ENCODE measurements at places on chromosomes 4 and X.

DNA sequence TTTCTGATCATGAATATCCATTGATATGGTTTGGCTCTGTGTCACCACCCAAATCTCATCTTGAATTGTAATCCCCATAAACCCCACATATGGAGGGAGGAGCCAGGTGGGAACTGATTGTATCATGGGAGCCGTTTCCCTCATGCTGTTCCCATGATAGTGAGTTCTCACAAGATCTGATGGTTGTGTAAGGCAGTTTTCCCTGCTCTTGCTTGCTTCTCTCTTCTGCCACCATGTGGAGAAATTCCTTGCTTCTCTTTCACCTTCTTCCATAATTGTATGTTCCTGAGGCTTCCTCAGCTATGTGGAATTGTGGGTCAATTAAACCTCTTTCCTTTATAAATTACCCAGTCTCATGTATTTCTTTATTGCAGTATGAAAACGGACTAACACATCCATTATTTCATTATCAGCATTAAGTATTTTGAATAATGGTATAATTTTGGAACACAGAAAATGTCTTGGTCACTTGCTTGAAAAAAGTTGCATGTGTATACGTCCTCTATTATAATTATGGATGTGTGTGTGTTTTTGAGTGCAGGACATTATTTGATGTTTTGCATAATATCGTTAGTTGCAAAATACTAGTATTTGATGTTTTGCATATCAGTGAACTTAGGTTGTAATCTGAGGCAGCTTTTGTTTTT, 334.6 kb downstream of the PCDH10 start:
- no peak for DNase-seq

DNA sequence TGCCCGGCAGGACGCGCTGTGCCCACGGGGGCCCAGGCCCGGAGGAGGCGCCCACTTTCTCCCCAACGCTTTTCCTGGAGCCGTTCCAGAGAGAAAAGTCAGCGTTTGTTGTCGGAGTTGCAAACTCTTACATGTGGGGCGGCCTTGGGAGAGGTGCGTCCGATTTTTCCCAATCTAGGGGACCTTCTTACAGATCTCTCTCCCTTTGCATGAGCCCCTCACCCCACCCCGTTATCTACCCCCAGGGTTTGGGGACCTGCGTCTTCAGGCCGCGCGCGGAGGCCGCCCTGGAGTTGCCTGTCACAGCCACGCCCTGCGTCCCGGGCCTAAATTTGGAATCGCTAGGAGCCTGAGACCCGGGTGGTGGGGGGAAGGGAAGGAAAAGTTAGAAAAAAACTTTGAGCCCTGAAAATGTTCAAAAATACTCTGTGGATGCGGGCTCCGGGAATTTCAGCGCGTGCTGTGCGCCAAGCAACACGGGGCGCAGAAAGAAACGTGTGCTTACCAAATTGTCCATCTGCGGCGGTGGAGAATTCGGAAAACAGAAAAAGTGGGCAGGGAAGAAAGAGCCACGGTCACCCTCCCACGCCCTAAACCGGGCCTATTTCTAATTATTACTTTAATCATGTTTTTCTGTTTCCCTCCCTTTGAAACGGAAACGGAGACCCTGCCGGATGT, 587 bp downstream of the CD99 start:
- DNase-seq: no peak

DNA sequence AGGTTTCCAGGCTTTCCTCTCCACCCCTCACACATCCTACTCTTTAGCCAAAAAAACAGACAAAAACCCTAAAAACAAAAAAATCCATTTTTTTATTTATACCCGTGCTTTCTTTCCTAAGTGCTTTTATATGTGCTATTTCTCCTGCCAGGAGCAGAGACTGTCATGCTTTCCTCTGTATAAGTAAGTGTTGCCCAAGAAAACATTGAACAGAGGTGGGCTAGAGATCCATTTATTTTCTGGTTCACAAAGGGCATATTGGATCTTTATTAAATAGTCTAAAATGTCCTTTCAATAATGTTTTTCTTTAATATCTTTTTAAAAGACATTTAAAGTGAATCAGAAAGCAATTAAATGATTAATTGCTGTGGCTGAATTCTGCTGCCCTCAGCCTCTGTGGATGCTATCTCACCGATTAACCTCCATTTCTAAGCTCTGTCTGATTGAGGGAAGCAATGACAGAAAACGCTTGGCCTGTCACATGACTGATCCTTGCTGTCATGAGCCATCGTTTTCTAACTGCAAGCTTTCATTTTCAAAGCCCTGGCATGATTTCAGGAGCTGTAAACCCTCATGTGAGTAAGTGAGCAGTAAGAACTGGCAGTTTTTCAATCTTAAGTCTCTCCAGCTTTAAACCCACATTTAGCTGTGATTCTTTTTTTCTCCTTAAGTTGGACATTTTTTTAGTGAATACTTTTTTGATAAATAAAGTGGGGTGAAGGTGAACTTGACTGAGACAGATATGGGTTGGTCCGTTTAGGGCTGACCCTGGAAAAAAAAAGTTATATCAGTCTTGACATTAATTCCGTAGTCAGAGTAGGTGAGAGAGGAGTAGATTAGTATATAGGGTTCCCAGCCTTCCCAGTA, 180.7 kb upstream of the PGRMC2 start:
- DNase-seq: peak; percentile 52

GRCh38 chr4:54651050-54651449, 6.7 kb upstream of the KIT start:
- no peak for DNase-seq

- no peak for DNase-seq
Measured at GRCh38 chrX:9188117-9188516, 154.2 kb upstream of the FAM9B start.

DNA sequence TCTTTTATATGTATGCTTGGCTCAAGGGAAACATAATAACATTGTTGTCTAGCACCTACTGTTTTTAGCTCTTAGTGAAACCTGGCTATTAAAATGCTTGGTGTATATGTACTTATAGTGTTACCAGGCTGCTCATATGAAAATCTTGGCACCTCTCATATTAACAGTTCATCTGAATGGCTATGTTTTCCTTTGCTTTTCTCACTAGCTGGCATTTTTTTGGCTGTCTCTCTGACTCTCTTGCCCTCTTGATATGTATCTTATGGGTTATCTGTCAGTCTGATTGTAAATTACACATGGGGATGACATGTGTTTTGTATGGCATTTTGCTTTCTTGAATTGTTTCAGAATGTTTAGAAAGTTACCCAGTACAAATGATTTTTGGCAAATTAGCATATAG, 158.0 kb downstream of the ARHGAP24 start:
- peak; percentile 69 for DNase-seq

GRCh38 chr4:71456841-71457240, 118.0 kb downstream of the SLC4A4 start:
- DNase-seq: peak; percentile 11

GRCh38 chrX:136961594-136962135, 72.1 kb downstream of the GPR101 start:
- no peak for DNase-seq

All from NCI-H446 treated with DMSO at 0.1 percent for 48 hours (cell line).